A673 (cell line): ENCODE measurements at places on chromosomes 4 and X. TPM values are rescaled to one million over a fixed set of nuclear protein-coding genes. Genes with fewer than 3 reads are reported as not detected.
A peak's percentile ranks its signal among the peaks of the same experiment; 100 is the strongest.

- peak; percentile 68 for DNase-seq
Measured at GRCh38 chr4:7964890-7965662, 25.4 kb upstream of the AFAP1 start.

DNA sequence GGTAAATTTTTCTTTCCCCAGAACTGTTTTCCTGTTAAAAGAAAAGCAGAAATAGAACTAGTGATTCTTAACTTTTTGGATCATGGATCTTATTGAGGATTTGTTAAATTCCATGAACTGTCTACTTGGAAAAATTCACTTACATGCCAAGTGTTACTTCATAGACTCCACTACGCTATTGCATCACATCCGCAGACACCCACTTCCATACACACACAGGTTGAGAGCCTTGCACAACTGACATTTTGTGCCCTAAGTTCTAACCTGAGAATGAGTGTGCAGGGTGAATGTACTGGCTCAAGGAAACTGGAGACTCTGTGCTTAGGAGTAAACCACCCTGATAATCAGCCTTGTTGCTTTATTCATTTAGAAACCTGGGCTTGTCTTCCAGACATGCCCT lies 250.5 kb upstream of the EDA2R start:
- DNase-seq: no peak

- DNase-seq: no peak
Measured at GRCh38 chr4:112257098-112257497, 25.5 kb downstream of the AP1AR start.

DNA sequence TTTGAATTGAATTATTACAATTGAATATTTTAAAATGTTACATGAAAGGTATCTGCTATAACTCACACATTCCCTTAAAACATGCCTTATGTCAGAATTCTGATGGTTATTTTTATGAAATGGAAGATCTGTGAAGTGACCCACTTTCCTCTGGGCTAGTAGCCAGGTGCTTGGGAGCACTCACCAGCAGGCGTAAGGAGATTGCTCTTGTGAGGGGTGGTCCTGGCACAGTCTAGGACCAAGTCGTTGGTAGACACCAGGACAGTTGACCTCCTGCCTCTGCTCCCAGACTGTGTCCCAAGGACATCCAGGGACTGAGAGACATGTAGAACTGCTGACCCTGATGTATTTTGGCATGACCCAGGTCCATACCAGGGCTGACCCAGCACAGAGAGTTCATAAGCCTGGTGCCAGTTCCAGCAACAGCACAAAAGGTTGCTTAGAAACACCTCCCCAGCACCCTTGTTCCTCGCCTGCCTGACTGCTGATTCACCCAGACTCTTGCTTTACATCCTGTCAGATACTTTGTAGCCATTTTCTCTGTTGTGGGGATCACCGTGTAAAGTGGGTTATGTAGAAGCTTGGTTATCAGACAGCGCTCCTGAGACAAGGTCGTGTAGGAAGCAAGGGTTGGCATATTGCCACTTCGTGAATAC lies 48.5 kb downstream of the NELFA start:
- DNase-seq: no peak

DNA sequence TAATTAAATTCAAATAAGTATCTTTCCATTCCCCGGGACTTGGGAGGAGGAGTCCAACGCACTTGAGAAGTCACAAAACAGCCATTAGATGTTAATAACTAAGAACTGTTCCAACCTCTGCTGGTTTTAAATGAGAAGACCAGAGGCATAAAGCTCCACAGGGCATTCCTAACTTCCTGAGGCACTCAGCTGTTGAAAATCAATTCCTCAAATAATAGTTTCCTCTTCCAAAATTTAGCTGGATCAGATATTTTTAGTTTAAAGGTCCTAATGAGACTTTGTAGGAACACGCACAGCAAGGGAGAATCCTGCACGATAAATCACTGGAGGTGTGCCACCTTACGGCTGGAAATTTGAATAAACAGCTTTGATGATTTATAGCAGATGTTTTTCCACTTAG lies 504.3 kb upstream of the ZFP42 start:
- DNase-seq: no peak

GRCh38 chrX:147072747-147073146 lies 258.2 kb upstream of the CXorf51A start:
- DNase-seq: no peak

- DNase-seq: peak; percentile 54
Measured at GRCh38 chr4:31674313-31674947, 954.3 kb downstream of the PCDH7 start.

DNA sequence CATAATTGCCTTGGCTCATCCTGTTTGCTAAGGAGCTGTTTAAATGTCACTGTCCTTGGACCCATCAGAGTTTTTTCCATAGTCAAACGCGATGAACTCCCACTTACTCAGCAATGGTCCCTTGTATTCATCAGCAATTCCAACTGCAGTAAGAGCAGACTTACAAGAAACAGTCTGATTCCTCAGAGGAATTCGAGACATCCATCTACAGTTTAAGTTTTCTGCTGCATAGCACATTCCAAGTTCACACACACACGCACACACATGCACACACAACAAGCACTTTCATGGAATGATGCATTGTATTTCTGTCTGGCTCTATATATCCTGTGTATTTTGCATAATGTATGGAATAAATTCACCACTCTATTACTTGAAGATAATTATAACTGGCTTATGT lies 32.7 kb upstream of the TMEM150C start:
- no peak for DNase-seq

GRCh38 chrX:15619053-15619755 lies 18.4 kb upstream of the ACE2 start:
- no peak for DNase-seq

- DNase-seq: no peak
Measured at GRCh38 chr4:84973856-84974255, 7.4 kb upstream of the WDFY3 start.

DNA sequence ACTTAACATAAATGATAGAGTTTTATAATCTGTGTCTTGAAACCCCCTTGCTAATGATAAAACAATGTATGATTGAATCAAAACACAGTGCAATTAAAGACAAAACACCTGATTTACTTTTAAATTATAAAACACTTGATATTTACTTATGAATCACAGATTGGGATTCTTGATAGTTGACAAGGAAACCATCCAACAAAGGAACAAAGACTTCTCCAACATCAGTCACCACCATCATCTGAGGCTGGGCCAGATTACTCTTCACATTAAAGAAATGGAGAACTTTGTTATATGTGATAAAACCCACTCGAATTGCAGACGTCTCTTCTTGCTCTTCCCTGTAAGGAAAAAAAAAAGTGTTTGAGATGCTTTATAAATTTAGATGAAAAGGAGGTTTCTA lies 67.4 kb downstream of the METTL14 start:
- no peak for DNase-seq

DNA sequence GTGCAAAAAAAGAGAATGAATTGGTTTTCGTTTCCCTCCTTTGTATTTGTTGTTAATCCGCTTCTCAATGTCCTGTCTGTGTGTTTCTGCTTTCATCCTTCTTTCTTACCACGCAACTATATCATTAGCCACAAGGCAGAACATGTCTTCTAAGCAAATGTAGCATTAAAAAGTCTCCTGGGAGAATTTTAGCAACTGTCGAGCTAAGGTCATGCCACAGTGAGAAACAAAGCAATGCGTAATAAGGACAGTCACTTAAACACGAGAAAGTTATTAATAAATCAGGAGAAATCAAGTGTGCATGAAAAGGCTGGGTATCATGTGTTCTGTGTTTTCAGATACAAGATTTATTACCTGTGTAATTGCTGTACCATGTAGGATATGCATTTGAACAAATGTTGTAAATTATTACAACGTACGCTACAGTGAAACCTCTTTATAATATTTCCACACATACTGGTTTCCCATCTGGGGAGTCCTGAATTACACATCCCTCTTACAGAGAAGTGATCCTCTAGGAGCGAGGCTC lies 890.8 kb downstream of the TRIML1 start:
- no peak for DNase-seq

GRCh38 chr4:132123870-132124623 lies 1025.0 kb upstream of the PCDH10 start:
- no peak for DNase-seq

- no peak for DNase-seq
Measured at GRCh38 chr4:78542373-78542772, 9.2 kb upstream of the ANXA3 start.

GRCh38 chrX:67961516-67961915 lies 417.7 kb downstream of the AR start:
- no peak for DNase-seq

- DNase-seq: no peak
Measured at GRCh38 chrX:77434962-77435361, 12.2 kb upstream of the FGF16 start.

DNA sequence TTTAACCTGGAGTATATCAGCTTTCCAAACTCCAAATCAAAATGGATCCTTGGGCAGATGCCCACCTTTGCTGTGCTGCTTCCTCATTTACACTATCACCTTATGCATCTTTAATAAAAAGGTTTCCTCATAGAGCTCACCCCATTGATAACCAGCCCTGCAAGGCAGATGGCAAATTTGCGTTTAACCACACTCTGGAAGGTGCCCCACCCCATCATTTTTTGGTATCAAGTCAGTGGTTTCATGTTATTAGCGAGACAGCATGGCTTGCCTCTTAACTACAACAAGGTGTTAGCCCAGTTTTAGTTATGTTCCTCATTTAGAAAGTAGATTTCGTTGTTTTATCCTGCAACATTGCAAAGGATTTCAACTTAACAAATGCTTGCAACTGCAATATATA lies 214.0 kb upstream of the WDFY3 start:
- no peak for DNase-seq

DNA sequence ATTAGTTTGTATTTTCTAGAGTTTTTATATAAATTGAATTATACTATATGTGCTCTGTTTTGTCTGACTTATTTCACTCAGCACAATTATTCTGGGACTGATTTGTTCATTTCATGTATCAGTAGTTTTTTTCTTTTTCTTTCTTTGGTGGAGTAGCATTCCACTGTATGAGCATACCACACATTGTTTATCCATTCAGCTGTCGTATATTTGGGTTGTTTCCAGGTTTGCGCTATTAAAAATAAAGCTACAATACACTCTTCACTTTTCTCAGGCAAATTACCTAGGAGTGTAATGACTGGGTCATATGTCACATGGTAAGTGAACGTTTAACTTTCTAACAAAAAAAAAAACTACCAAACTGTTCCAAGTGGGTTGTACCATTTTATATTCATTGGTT lies 9.6 kb upstream of the OTUD4 start:
- no peak for DNase-seq

DNA sequence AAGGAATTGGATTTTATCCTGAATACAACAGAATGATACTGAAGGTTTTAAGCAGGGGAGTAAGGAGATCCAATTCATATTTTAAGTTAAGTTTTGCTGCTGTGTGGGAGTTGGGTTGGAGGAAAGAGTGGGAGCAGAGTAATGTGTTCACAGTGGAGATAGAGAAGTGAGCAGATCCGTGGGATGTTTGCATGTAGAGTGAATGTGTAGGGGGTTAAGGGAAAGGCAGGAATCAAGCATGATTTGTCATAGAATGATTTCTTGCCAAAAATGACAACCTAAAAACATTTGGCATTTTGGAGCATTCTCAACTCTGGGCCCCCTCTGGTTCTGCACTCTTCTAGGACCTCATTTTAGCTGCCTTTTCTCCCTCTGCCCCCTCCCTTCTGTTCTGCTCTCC lies 76.6 kb downstream of the ARHGAP10 start:
- no peak for DNase-seq

- DNase-seq: no peak
Measured at GRCh38 chrX:41721590-41721989, 2.4 kb upstream of the GPR82 start.

- no peak for DNase-seq
Measured at GRCh38 chr4:3410401-3411135, 31.2 kb upstream of the HGFAC start.

DNA sequence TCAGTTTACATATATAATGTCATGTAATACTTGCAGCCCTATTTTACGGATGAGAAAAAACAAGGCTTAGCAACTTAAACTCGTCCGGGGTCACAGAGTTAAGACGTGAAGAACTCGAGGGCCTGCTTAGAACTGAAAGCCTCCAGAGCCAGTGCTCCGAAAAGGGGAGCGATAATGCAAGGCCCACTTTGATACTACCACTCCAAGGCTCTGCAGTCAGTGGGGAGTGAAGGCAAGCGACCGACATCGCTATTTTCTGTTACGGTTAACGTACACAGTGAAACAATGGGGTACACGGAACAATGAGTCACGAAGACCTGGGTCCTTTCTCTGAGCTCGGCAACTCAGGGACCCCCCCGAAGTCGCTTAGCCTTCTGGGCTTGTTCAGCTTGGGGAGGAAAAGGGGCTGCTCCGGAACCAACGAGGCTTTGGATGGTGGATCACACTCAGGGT lies 965 bp downstream of the PPA2 start:
- DNase-seq: no peak

DNA sequence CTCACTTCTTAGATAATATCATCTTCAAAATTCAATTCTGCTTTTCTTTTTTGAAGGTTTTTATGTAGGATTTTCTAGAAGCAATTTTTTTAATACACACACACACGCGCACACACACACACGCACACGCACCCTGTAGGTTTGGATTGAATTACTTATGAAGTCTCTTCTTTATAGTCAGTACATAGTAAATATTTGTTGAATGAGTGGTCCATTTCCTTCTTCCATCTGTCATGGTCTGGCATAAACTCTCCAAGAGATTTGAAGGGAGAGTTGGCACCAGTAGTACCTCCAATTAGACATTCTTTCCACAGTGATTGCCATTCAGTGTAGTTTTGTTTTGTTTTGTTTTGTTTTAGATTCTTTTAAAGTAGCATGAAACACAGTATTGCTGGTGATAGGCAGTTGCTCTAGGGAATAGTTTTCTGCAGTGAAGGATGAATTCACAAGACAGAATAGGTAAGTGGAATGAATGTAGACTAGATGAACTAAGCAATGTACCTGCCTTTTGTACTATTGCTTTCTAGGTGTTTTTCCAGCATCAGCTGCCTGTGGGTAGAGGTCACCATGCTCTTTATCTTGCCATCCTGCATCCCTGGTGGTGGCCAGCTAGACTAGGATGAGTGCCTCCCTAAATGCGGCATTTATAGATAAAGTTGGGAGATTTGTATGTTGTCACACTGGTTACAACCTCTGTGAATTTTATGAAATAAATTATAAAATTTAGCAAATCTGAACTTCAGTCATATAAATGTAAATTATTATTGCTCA lies 20.5 kb downstream of the PDLIM5 start:
- no peak for DNase-seq

GRCh38 chr4:108559068-108559793 lies 61.1 kb upstream of the RPL34 start:
- peak; percentile 9 for DNase-seq

- DNase-seq: no peak
Measured at GRCh38 chr4:153189016-153189801, 15.0 kb upstream of the TRIM2 start.

The FDCSP gene
- total RNA-seq: not detected in 2 replicates

The CTAG1A gene
- total RNA-seq: not detected in 2 replicates

The P2RY4 gene
- 0.26 TPM in 1 of 2 replicates, not detected in the other for total RNA-seq

The EDNRA gene
- 16.1 and 23.9 TPM in 2 replicates for total RNA-seq

The IL1RAPL1 gene
- total RNA-seq: 0.21 TPM in 1 of 2 replicates, not detected in the other

The GNPDA2 gene
- total RNA-seq: 27.8 TPM in 2 replicates

The SPIN2B gene
- total RNA-seq: 9.1 and 13.4 TPM in 2 replicates

The PABPC5 gene
- not detected in 2 replicates for total RNA-seq

The MAGEA8 gene
- not detected in 2 replicates for total RNA-seq

The HS3ST1 gene
- not detected in 2 replicates for total RNA-seq

The KCND1 gene
- total RNA-seq: 3.6 and 4.3 TPM in 2 replicates

The PCDH18 gene
- 7.8 and 10.0 TPM in 2 replicates for total RNA-seq

The NUP62CL gene
- total RNA-seq: 2.9 and 4.0 TPM in 2 replicates

The REELD1 gene
- not detected in 2 replicates for total RNA-seq

The CDK16 gene
- total RNA-seq: 168 and 181 TPM in 2 replicates

The CSN2 gene
- not detected in 2 replicates for total RNA-seq

The TRIM75 gene
- total RNA-seq: not detected in 2 replicates
